ENCODE measurements at places on chromosomes 1 and 21.

DNA sequence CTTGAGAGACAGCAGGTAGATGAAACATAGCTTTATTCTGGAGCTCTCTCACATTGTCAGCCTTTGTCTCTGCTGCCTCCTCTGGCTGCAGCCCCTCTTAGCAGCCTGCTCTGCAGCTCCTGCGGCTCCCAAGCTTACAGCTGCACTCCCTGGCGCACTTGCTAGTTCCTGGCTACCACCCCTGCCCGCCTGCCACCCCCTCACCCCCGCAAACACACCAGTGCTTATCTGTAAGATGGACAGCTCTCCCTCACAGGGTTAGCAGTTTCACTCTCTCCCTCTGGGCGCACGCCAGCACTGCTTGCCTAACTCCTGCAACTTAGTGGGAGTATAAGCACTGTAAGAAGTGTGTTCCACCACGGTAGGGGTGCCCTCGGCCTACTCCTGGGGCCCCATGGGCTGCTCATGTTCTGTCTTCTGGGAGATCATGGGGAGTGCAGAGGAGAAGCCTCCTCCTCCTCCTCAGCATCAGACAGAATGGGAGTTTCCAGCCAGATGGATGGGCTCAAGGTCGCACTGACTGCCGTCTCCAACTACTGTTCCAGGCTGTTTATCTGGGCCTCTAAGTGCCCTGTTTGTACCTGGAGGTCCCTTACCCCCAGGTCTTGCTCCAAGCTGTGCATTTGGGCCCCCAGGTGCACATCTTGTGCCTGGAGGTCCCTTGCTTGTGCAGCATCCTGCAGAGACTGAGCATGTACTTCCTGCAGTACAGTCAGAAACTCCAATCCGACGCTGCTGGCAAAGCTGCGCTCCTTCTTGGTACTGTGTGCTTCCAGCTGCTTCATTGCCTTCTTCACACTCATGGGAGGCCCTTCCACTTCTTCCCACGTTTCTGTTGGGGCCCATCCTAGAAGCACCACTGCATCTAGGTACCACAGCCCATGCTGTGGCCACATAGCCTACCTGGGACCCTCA lies 1388.1 kb downstream of the AMY1C start:
- DNase-seq, result no peak

GRCh38 chr1:193927550-193927949 lies 741.1 kb upstream of the B3GALT2 start:
- DNase-seq, result no peak

- DNase-seq, result no peak
Measured at GRCh38 chr1:25217015-25217414, 15.3 kb downstream of the SYF2 start.

- no peak for DNase-seq
Measured at GRCh38 chr1:240441669-240442068, 170.3 kb downstream of the GREM2 start.

GRCh38 chr21:25487046-25487594 lies 120.2 kb downstream of the MRPL39 start:
- no peak for DNase-seq

- no peak for DNase-seq
Measured at GRCh38 chr1:15408890-15409387, 749 bp upstream of the EFHD2 start.

GRCh38 chr1:2135441-2135841 lies 59.1 kb downstream of the FAAP20 start:
- DNase-seq, result no peak

GRCh38 chr1:84997667-84998600 lies 1.0 kb upstream of the MCOLN2 start:
- DNase-seq, result no peak

GRCh38 chr1:211783897-211784296 lies 46.7 kb downstream of the LPGAT1 start:
- DNase-seq, result no peak

DNA sequence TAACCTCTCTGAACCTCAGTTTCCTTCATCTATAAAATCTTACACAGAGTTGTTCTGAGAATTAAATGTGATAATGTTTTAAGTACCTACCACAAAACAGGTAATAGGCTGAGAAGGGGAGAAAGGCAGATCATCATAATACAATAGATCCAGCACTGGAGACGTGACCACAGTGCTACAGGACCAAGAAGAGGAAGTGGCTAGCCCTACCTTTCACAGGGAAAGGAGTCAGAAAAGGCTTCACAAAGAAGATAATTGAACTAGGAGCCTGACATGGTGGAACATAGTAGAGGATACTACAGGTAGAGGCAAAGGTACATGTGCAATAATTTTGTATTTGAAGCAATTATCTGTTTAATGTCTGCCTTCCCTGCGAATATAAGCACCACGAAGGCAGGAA lies 45.1 kb downstream of the ERI3 start:
- DNase-seq, result no peak

DNA sequence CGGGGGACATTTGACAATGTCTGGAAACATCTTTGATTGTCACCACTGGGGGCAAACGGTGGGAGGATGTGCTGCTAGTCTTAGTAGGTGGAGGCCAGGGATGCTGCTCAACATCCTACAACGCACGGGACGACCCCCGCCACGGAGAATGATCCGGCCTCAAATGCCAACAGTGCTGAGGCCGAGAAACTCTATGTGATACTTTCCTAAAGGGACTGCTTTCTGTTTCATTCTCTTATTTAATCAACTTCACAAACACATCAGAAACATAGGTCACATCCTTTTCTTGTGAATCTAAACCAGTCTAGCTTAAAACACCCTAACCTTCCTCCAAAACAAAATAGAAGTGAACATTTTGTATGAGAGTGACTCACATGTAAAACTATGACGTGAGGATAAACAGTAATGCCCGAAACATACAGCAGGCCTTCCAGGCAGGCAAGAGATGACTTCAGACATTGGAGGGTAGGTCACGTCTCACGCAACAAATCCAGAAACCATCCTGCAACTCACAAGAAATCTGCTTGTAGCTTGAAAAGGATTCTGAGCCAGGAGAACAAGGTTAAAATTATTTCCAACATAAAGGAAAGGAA lies 37.2 kb upstream of the ETS2 start:
- peak; percentile 49 for DNase-seq

DNA sequence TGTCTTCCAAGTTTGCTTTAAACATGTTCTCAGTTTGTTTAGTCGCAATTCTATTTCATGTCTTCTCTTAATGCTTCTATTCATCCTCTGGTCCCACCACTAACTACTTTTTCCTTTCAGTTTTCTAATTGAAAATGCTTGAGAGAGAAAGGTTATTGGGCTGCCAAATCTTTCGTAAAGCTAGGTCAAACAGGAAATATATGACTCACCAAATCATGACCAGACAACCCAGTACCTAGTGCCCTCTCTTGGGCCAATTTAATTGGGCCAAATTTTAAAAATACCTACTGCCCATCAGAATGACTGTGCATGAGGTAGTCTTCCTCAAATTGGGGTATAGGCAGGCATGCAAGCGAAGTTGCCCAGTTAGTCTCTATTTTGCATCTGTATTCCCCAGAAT lies 295.4 kb upstream of the PBX1 start:
- no peak for DNase-seq

DNA sequence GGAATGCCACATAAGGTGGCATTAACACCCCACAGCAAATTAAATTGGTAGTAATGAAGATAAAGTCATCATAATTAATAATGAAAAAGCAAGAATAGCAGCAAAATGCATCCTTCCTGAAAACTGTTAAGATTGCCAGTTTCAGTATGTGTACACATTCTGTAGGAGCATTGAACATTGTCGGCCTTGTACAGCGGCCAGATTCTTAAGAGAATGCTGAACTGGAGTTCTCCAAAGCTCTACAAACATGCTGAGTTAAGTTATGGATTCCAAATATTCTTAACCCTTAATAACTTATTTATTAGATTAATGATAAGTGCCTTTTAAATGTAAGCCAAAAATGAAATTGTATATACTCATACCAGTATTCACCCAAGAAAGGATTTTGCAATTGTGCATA lies 189.9 kb downstream of the AK5 start:
- DNase-seq, result no peak

DNA sequence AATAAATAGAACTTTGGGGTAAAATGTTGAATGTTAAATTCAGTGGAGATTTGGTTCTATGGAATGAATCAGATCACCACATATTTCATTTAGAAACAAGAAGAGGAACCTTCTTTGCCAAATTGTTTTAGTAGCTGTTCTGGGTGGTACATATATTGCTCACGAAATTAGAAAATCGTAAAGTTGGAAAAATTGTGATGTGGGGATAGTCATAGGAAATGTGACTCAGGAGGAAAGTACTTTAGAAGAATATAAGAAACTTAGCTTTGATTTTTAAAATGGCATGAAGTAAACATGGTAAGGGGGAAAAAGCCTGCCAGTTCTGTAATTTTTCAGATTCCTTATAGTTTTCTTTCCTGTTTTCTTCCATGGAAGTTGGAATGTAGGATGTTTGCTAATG lies 27.4 kb downstream of the RRP15 start:
- no peak for DNase-seq

GRCh38 chr1:226994586-226995364 lies 54.7 kb downstream of the COQ8A start:
- DNase-seq, result no peak

GRCh38 chr1:25616095-25616986 lies at the start of gene MAN1C1:
MAN1C1 (plus strand) TSS chr1:25616791; CDS start chr1:25617798, 1,007 bp downstream.
- no peak for DNase-seq

GRCh38 chr21:34076835-34077234 lies 3.5 kb downstream of the MRPS6 start:
- no peak for DNase-seq

DNA sequence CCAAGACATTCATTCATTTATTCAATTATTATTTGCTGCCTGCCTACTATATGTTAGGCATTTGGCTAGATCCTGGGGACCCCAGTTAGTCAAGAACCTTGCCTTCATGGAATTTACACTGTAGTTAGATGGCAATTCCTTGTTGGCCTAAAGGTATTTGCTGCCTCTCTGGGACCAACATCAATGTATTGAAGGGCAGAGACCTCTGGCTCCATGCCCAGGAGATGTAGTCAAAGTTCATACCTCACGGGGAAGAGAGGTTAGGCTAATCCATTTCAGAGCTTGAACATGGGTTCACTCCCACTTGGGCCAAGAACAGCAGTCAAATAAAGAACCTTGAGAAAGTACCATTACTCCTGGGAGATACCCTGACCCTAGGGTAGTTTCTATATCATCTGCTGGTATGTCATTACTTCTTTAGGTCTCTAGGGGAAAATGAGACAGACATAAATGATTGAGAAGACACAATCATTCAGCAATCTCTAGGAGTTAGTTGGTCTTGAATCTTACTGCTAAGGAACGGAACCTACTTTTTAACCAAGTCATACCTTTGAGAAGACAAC lies 32.0 kb downstream of the SORT1 start:
- no peak for DNase-seq

- peak; percentile 12 for DNase-seq
Measured at GRCh38 chr1:143735764-143736461, 235.9 kb downstream of the FAM72C start.

DNA sequence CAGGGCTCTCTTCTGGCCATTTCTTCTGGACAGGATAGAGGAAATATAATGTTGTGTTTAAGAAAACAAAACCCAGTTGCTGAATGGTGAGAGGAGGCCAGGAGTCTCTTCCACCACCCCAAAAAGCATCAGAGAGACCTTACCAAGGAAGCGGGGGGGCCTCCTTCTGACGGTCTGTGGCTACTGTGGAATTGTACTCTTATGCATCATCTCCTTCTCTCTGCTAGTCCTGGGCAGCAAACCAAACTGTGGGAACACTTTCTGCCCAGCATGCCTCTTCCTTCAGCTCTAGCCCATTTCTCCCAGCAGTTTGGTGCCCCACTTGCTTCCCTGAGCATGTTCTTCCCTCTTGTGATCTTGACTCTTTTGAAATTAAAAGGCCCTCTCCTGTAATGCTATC lies 157.7 kb downstream of the HHIPL2 start:
- DNase-seq, result no peak

DNA sequence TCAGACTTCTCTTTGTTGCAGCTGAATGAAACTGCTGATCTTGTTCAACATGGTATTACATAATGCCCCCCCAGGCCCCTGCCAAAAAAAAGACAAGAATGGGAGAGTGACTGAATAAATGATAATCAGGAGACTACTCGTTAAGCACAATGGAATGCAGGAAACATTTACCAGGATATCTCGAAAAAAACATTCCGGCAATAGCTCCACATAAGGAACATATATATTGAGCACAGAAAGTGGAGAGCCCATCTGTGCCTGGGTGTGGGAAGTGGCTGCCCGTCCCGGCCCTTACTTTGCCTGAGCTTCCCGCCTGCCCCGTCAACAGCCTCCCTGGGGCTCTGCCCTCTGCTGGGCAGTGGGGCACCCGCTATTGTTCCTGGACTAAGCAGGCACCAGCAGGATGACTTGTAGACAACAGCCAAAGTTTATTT lies 13.3 kb downstream of the TRIM11 start:
- no peak for DNase-seq

- peak; percentile 14 for DNase-seq
Measured at GRCh38 chr1:44377925-44378784, 23.1 kb upstream of the ERI3 start.

GRCh38 chr1:71532343-71532742 lies 451.5 kb upstream of the ZRANB2 start:
- DNase-seq, result no peak

DNA sequence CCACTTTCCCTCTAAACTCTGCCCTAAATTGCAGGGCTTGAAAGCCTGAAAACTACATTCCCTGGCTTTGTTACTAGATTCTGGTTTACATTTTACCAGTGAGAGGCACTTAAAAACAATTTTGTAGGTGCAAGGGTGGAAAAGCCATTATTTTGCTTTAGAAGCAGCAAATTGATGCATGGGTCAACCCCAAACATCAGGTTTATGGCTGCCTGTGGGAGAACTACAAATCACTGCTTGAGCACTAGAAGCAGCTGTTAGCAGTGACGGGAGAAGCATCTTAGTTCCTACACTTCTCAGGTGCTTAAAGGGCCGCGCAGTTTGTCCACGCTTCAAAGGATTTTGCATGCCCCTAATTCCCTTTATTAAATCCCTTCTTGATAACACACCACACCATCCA lies 417.2 kb downstream of the PCP4 start:
- no peak for DNase-seq

DNA sequence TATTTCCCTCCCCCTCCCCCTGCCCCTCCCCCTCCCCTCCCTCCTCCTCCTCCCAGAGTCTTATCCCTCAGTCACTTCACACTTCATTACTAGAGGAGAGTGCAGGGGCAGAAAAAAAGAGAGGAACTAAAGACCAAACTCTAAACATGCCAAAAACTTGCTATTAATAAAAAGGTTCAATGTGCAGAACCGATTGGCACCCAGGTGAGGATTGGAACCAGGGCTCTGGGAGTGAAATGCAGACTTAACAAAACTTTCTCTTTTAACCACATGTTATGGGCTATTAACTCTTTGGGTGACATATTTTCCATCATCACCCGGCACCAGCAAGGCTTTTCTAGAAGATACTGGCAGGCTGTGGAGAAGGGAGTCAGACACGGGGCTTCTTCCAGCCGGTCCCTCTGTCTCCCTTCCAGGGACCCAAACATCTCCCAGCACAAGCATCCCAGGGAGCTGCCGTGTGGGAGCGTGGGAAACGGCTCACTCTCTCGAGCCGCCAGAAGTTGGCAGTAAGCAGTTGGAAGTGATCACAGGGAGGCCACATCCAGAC lies 13.6 kb downstream of the NID1 start:
- DNase-seq, result no peak
